Left renal pelvis (tissue), 4 donors: ENCODE measurements at places on chromosomes 7 and 10. TPM values are rescaled to one million over a fixed set of nuclear protein-coding genes. Genes with fewer than 3 reads are reported as not detected.
A peak's percentile ranks its signal among the peaks of the same experiment; 100 is the strongest.

Gene RNF32
- polyA plus RNA-seq, result 4.4 TPM

DNA sequence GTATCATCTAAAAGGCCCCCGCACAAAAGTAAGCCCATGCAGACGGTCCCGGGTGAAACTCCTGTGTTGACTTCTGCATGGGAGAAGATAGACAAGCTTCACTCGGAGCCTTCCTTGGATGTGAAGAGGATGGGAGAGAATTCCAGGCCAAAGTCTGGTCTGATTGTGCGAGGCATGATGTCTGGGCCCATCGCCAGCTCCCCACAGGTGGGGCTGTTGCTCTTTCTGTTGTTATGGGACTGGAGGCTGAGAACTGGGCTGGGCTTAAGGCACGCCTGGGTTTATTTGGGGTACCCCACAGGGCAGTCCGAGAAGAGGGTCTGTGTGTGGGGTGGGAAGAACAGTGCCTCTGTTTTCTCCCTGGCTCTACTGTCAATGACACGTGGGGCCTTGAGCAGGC is 14.6 kb downstream of the MINDY4 start:
- no peak for DNase-seq

DNA sequence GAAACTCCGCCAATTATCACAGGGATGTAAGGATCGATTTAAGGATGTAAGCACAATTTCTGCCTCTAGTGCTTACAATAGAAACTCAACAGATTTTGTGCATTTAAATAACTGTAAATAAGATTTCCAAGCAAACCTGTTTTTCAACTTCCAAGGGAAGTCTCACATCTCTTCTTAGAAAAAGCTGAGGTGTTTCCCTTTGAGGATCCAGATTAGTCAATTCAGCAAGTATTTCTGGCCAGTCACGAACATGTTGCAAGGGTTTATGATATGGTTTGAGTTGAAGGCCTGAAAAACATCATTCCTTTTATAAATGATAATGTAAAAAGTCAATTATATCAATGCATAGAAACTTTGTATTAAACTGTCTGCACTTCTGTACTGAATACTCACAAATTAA is 23.9 kb downstream of the KRIT1 start:
- no peak for DNase-seq

- no peak for DNase-seq
These were observed 23.5 kb downstream of the VCL start for GRCh38 chr10:74021248-74022055.

DNA sequence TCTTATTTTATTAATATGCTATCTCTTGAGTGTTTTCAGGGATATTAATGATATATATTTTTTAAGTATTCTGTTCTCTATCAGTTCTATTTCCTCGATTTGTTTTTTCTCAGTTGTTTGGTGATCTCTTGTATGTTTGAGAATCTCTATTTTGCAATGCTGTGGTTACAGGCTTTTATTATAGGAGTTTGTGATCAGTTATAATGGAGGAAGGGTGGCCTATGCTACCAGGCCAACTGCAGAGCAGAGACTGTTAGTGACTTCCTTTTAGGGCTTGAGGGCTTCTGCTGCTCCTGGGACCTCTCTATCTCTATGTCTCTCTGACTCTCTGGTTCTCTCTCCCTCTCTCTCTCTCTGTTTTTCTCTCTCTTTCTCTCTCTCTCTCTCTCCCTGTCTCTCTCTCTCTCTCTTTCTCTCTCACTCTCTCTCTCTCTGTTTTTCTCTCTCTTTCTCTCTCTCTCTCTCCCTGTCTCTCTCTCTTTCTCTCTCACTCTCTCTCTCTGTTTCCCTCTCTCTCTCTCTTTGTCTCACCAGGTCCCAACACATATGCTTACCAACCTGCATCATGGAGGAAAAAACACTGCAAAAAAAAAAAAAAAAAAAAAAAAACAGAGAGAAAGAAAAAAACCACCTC is 69.4 kb upstream of the CAV2 start:
- no peak for DNase-seq

Gene TMEM178B
- 0.21 TPM for polyA plus RNA-seq

Gene ASB15
- polyA plus RNA-seq, result 0.07 TPM

Gene PLEKHS1
- polyA plus RNA-seq, result 0.21 TPM

Gene PODXL
- polyA plus RNA-seq, result 799 TPM

DNA sequence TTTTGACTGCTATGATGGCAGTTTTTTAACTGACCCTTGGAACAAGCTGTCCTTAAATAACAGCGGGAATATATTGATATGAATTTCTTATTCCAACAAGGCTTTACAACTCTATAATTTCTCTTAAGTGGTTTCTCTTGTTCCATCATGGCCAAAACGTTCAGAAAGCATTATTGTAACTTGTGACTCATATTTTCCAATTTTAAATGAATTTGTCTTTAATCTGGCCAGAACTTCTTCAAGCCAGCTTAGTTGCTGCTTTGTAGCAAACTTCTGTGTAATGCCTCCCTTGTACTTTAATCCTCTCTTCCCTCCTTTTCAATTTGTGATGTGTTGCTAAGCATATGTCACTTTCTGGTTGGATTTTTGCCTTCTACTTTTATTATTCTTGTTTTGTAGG is 271.9 kb downstream of the KIF20B start:
- DNase-seq, result no peak

- DNase-seq, result no peak
These were observed 51.0 kb upstream of the NAMPT start for GRCh38 chr7:106335814-106336213.

Gene SH2B2
- polyA plus RNA-seq, result 2.5 TPM

Gene EPO
- polyA plus RNA-seq, result 0.18 TPM

Gene MINDY4
- 10.2 TPM for polyA plus RNA-seq

Gene ANAPC16
- polyA plus RNA-seq, result 109 TPM

DNA sequence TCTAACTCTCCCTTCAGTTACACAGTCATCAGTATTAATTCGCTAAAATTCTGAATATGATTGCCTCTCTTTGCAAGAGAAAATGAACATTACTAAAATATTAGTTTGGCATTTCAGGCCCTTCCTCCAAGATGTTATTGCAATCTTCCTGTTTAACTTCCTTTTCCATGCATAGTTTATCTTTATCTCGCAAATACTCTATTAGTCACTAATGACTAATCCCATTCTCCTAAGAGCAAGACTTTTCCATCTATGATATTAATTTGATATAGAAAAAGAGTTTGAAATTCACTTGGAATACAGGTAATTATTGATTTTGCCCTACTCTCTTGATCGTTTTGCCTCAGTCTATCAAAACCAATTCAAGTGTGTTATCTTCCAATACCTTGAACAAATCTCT is 41.8 kb upstream of the SEMA3A start:
- DNase-seq, result no peak

- DNase-seq, result no peak
These were observed 243.6 kb upstream of the PRSS58 start for GRCh38 chr7:142501434-142501833.

DNA sequence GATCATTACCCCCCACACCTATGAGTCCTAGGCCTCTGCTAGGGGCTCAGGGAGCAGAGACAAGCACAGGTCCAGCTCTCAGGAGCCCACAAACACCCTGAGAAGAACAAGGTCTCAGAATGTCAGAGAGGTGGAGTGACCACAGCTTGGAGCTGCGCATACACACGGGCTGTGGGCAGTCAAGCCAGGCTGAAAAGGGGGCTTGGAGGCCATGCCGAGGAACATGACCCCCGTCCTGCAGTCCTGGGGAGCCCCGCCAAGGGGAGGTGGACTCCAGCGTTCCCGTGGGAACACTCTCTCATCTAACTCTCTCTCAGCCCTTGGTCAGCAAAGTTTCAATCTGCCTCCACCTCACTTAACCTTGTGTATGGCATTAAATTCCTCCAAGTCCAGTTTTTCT is 7.8 kb upstream of the MMP21 start:
- DNase-seq, result no peak

DNA sequence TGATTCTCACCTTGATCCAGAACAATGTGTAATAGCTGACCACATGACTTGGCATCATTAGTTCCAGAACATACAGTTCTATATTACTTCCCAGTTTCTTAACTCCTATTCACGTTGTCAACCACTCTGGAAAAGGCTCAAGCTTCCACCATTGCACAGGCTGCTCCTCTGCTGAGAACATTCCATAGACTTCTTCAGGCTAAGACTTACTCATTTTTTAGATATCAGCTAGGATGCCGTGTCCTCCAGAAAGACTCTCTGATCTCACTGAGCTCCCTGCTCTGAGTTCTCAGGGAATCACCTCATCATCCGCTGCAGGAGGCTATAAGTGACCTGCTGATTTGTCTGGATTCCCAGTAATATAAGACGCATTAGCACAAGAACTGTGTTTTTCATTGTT is 73.1 kb downstream of the HTR7 start:
- no peak for DNase-seq

Gene FZD1
- polyA plus RNA-seq, result 73.1 TPM

Gene SPDYE6
- 2.4 TPM for polyA plus RNA-seq

Gene ADIRF
- polyA plus RNA-seq, result 13.9 TPM

DNA sequence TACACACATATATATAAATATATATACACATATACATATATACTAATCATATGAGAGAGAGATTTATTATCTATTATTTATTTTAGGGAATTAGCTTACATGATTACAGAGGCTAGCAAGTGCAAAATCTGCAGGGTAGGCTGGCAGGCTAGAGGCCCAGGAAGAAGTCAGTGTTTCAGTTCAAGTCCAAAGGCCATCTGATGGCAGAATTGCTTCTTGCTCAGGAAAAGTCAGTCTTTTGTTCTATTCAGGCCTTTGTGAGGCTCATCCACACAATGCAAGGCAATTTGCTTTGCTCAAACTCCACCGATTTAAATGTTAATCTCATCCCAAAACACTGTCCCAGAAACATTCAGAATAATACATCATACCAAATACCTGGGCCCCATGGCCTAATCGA is 2.6 kb upstream of the C10orf120 start:
- DNase-seq, result no peak

DNA sequence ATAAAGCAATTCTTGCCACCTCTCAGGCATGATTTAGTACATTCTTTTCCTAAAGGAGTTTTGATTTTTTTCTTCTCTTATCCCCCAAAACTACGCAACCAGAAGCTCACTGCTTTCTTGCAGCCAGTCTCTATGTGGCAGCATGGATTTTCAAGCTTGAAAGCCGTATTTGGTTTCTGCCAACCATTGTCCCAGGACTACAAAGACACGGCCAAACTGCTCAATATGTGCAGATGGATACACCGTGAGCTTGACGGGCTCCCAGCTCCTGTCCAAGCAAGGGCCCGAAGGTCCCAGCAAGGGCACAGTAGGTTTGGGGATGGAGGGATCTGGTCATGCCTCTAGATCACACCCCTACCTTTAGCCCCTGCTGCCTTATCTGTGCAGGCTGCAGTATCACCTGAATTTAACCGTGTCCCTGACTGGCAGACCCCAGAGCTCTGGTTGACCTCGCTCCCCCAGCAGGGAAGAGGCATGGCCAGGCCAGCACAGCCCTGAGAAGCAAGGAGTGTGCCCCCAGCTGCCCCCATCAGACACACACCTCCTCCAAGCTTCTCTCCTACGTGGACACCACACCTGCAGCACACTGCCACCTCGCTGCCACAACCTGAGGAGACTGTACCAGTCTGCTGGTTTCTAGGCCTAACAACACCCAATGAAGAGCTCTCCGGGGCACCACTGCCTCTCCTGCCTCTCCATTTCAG is 86.8 kb downstream of the COBL start:
- no peak for DNase-seq

- DNase-seq, result no peak
These were observed 718 bp upstream of the CTBP2 start for GRCh38 chr10:125160856-125161706.

- DNase-seq, result no peak
These were observed 22.6 kb upstream of the LRRC72 start for GRCh38 chr7:16504019-16504418.

DNA sequence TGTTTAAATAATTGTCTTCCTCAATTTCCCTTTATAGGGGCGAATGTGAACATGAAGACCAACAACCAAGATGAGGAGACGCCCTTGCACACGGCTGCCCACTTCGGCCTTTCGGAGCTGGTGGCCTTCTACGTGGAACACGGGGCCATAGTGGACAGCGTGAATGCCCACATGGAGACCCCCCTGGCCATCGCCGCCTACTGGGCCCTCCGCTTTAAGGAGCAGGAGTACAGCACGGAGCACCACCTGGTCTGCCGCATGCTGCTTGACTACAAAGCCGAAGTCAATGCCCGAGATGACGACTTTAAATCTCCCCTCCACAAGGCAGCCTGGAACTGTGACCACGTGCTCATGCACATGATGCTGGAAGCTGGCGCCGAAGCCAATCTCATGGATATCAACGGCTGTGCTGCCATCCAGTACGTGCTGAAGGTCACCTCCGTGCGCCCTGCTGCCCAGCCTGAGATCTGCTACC is 42.1 kb downstream of the ASB4 start:
- no peak for DNase-seq

Gene VWDE
- polyA plus RNA-seq, result 4.5 TPM

- DNase-seq, result no peak
These were observed 19.4 kb upstream of the UTF1 start for GRCh38 chr10:133210398-133211140.

- DNase-seq, result no peak
These were observed 19.8 kb downstream of the PIK3AP1 start for GRCh38 chr10:96700374-96701099.

- DNase-seq, result no peak
These were observed 71.4 kb downstream of the WDR37 start for GRCh38 chr10:1127629-1128028.

- no peak for DNase-seq
These were observed 10.3 kb downstream of the GALNT11 start for GRCh38 chr7:152035817-152036216.

- DNase-seq, result no peak
These were observed 15.6 kb downstream of the SMURF1 start for GRCh38 chr7:99128076-99128950.

DNA sequence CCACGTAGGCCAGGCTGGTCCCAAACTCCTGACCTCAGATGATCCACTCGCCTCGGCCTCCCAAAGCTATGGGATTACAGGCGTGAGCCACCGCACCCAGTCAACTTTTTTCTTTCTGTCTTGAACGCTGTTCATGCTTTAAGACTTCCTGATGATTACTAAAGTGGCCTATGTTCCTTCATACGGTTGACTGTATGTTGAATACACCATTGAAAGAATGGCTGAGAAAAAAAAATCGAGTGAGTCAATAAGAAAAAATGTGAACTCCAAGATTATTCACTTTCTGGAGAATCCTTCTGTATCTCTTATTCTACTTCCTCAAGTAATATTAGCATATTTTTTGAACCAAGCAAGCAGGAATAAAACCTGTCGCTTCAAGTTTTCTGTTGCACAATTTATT is 955.0 kb downstream of the GATA3 start:
- no peak for DNase-seq

GRCh38 chr7:90210981-90211380 is 559 bp upstream of the STEAP2 start:
- peak; percentile 23 for DNase-seq

Gene SLIT1
- polyA plus RNA-seq, result 8.2 TPM

DNA sequence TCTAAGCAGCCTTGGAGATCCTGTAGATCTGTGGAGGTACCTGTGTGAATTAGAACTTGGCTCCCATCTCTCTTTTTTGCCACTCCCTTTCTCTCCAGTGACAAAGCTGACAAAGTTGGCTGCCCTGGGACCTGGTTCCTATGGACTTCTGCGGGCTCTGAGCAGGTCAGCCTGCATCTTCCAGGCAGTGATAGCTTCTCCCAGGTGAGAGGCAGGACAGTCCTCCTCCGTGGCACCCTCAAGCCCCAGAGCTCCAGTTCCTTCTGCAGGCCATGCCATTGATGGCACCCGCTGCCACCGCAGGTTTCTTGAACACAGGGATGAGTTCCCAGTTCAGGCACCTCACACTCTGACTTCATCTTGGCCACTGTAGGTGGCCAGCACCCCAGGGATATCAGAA is 73.5 kb upstream of the GRB10 start:
- DNase-seq, result no peak

Gene ZNF22
- polyA plus RNA-seq, result 115 TPM

Gene RBP3
- 0.09 TPM for polyA plus RNA-seq

Gene ACBD7
- 6.0 TPM for polyA plus RNA-seq
